ENCODE measurements at places on chromosomes 3 and 15.

GRCh38 chr3:152056987-152057386 is 183.5 kb downstream of the SUCNR1 start:
- no peak for DNase-seq

- no peak for DNase-seq
These were observed 21.5 kb downstream of the CNOT10 start for GRCh38 chr3:32706348-32707025.

DNA sequence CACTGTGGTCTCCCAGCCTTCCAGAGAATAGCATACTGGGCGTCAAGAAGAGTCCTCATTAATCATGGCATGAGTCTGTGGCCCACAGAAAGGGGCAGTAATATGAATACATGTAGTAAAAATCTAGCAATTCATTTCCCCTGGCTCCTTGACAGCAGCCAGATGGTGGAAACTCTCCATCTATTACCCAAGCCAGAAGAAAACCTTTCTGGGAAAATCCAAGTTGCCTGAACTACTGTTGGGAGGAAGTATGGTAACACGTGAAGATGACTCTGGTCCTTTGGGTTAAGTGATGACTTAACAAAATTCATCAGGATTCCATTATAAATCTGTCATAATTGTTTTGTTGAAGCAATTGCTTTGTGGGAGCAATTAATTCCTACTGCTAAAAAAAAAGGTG is 530.5 kb downstream of the FHIT start:
- DNase-seq: no peak

GRCh38 chr15:91068436-91068835 is 31.6 kb upstream of the SV2B start:
- DNase-seq: no peak

DNA sequence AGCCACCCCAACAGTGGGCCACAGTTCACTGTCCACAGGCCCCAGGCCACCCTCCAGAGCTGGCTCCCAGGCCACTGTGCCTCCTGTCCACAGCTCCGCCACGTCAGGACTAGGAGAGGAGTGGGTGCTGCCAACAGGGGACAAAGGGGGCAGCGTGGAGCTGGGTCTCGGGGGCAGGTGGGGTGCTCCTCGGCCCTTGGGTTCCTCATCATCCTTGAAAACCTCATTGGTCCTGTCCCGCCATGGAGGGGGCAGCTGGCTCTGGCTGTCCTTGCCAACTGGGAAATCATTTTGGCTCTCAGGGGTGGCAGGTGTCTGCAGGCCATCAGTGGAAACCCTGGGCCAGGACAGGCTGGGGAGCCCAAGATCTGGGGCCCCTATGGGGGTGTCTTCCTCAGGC is 45.2 kb downstream of the ADAMTS7 start:
- DNase-seq: no peak

- DNase-seq: no peak
These were observed 60.6 kb downstream of the MAGI1 start for GRCh38 chr3:65978116-65978515.

- no peak for DNase-seq
These were observed 29.5 kb upstream of the TSEN2 start for GRCh38 chr3:12454816-12455121.

DNA sequence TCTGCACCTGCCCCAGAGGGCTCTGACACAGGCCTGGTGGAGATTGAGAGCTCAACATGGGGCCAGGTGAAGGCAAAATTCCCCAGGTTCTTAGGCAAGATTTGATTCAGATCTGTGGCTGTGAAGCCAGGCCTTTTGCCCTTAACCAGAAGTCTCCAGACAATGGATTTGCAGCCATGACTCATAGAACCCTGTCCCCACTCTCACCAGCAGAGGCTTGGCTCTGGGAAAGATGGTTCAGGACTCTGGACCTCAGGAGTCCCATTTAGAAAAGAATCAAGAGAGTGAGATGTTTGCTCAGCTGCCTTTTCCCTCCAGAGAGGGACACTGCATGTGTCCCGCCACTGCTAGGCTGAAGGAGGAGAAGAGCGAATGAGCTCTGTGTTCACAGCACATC is 361.4 kb upstream of the ICE2 start:
- DNase-seq: no peak

DNA sequence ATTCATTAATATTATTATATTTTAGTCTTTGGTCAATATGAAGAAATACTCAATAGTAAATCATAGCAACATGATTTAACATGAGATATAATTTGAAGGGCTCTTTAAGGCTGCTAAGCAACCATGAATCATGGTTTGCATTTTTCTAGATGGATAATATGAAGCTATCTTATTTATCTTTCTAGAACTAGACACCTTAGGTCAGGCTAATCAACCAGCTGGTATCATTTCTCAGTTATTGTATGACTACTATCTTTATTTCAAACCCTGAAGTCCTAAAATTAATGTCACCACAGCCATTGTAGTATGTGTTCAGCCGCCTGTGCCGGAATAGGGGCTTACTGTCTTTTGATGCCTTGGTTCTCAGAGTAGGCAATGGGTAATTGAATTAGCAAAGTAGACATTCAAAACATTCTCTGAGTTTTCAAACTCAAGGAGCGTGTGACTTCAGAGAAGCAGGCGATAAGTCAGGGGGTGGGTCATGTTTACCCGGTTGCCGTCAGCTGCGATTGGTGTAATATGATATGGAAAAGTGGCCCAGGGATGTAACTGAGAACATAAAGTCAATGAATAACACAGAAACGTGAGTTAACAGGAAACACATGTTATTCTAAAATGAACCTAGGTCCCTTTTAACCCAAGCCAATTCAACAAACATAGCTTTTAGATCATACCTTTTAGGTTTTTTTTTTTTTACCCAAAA is 93.4 kb upstream of the CTDSPL start:
- no peak for DNase-seq

DNA sequence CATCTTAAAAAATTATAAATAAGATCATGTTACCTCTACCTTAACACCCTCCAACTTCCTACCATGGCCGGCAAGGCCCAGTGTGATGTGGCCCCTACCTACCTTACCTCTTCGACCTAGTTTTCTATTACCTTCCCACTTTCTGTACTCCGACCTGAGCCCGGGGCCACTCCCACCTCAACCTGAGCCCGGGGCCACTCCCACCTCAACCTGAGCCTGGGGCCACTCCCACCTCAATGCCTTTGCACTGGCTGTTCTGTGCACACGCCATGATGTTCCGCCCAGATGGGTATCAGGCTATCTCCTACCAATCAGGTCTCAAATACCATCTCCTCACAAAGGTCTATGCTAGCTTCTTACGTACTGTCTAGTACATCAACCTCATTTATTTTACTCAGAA is 66.8 kb upstream of the XXYLT1 start:
- no peak for DNase-seq

DNA sequence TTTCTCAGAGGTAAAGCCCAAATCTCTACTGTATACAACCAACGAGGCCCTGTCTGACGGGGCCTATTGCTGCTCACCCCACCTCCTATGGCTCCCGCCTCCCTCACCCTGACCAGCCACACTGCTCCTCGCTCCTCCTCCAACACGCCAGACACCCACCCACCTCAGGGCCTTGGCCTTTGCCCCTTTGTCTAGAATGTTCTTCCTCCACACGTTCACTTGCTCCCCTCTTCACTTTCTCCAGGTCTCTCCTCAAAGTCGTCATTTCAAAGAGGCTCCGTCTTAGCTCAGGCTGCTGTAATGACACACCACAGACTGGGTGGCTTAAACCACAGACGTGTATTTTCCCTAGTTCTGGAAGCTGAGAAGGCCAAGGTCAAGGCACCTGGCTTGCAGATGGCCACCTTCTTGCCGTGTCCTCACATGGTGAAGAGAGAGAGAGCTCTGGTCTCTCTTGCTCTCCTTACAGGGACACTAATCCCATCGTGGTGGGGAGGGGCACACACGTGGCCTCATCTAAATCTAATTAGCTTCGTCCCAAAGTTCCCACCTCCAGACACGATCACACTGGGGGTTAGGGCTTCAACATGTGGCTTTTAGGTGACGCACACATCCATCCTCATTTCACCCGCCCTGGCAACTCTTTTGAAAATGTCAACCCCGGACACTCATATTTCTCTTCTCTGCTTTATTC is 98.2 kb downstream of the TLE3 start:
- no peak for DNase-seq

- no peak for DNase-seq
These were observed 302.2 kb downstream of the FOXP1 start for GRCh38 chr3:71281280-71281679.

- no peak for DNase-seq
These were observed 566.0 kb downstream of the ZIC1 start for GRCh38 chr3:147975165-147975564.

- DNase-seq: no peak
These were observed 66.1 kb upstream of the PRICKLE2 start for GRCh38 chr3:64291345-64291744.

GRCh38 chr3:157592769-157593168 is 89.6 kb upstream of the VEPH1 start:
- no peak for DNase-seq
